ENCODE measurements at places on chromosomes 13 and 19.
A peak's percentile ranks its signal among the peaks of the same experiment; 100 is the strongest.

DNA sequence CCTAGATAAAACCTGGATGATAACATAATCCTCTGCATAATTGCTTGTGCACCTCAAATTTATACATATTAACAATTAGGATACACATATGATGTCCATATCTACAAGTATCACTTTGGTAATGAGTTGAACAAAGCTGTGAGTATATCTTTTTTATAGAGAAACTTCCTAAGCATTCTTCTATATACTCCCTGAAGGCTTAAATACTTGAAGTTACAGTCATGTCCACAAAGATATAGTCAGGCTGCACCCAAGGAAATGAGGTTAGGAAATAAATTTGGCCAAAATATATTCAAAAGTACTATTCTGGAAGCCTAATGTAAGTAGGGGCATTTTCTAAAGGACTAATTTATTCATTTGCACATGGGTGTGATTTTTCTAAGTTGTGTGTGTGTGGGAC, 761.5 kb downstream of the PCDH9 start:
- DNase-seq, result peak; percentile 5

DNA sequence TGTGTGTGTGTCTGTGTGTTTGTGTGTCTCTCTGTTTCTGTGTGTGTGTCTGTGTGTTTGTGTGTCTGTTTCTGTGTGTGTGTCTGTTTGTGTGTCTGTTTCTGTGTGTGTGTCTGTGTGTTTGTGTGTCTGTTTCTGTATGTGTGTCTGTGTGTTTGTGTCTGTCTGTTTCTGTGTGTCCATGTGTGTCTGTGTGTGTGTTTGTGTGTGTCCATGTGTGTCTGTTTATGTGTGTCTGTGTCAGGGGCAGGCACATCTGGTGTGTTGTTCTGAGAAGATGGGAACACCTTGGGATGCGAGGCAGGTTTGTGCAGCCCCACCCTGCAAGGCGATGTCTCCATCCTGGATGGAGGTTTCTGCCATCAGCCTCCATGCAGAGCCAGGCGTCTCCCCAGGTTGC, 275.8 kb upstream of the SOX1 start:
- no peak for DNase-seq

DNA sequence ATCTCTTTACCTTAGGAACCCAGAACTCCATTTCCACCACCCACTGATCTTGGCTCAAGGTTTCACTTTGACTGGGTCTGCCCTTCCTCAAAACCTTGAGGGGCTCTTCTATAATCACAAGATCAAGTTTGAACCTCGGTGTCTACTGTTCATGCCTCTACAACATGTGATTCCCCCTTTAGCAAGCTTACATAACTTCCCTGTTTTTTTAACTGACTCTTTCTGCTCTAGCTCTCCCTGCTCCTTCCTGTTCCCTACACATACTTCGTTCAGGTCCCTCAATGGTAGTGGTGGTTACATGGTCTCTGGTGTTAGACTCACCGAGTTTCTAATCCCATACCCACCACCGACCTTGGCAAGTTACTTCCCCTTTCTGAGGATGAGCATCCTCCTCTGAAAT, 26.7 kb downstream of the CEACAM8 start:
- no peak for DNase-seq

DNA sequence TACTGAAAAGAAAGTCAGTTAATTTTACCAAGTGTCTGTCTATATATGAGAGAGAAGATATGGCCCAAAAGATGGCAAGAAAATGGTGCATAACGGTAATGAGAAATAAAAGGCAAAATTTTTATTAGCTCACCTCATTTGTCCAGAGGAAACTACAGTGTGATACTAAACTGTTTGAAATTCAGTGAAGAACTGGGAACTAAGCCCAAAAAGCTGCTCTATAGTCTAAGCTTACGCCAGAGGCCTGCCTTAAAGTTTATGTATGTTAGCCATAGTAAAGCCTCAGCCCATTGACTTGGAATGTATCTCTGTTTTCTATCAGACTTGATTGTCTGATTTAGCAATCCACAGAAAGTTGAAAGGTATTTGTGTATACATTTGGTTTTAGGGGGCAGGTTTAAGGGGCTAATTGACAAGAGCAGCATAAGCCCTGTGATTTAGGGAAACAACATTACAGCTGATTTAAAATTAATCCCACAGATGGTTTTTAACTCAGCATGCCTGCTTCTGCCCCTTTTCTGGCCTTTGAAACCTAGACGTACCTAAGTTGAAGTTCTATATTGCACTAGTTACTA, 91.0 kb upstream of the MAB21L1 start:
- no peak for DNase-seq

Measured in fibroblast of skin of right biceps (primary cell).